RPMI7951 (cell line): ENCODE measurements at places on chromosomes 16 and 17. TPM values are rescaled to one million over a fixed set of nuclear protein-coding genes. Genes with fewer than 3 reads are reported as not detected.

DNA sequence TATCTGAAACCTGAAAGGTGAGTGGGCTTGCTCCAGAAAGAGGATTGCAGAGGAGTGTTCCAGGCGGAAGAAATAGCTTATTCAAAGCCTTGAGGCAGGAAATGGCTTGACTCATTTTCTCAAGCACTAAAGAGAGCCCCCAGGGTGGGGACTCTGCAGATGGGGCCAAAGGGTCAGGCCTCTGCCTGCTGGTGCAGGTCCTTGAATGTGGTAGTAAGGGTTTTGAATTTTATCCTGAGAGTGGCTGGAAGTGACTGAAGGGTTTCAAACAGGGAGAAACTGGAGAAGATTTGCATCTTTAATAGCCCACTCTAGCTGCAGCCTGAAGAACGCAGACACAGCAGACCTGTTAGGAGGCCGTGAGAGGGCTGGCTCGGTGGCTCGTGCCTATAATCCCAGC is 144.4 kb downstream of the CCT6B start:
- no peak for DNase-seq

The GLTPD2 gene
- not detected in 2 replicates for total RNA-seq

DNA sequence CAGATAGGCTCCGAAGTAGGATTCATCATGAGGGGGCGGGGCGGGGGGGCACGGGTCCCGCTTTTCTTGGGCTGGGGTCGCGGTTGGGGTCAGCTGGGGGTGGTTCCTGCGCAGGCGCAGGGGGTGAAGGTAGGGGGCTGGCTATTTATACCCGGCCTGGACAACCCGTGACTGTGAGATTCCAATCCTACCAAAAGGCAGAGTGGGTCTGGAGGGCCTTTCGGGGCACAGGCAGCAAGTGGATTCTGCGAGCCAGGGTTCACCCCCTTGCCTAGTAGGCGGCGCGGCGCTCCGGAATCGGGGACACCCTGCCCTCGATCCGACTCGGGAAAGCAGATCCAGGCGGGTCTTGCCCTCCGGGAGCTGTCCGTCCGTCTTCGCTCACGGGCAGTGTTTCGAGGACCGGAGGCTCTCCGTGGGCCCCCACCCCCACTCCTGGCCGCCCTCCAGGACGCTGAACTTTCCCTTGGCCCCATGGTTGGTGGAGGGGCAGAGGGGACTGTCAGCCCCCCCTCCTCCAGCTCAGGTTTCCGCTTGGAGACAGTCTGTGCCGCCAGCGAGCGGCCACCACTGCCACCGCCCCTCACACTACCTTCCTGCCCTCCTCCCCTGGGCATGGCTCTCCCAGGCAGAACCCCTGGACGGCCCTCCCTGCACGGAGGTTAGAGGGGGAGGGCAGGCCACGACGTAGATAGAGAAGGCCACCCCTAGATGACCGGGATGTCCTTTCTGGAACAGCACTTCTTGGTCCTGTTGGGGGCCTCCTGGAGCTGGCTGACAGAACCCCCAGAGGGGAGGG is 634 bp downstream of the SLC2A4 start:
- DNase-seq, result no peak

GRCh38 chr16:67173323-67173722 is 3.0 kb downstream of the NOL3 start:
- no peak for DNase-seq

The EPX gene
- total RNA-seq, result not detected in 2 replicates

DNA sequence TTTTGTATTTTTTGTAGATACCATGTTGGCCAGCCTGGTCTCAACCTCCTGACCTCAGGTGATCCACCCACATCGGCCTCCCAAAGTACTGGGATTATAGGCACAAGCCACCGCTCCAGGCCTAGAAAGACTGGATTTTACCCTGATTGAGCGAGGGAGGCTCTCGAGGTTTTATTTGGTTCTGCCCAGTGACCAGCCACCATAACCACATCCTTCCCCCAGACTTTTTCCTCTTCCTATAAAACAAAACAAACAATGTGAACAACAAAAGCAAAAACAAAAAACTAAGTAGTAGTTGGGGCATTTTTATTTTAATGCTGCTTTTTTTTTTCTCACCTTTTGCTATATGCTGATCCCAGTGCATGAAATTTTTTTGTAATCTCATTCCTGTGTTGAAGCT is 509.6 kb downstream of the MAF start:
- no peak for DNase-seq

The GRAPL gene
- not detected in 2 replicates for total RNA-seq

The PRCD gene
- under 0.01 and 0.48 TPM in 2 replicates for total RNA-seq

The SLC5A10 gene
- not detected in 2 replicates for total RNA-seq
